ENCODE measurements at places on chromosomes 4 and X.

GRCh38 chr4:65670331-65671031, at the start of gene EPHA5:
Gene EPHA5 (minus strand): TSS chr4:65670489. CDS start chr4:65669742, 747 bp downstream.
- peak; percentile 78 for DNase-seq

DNA sequence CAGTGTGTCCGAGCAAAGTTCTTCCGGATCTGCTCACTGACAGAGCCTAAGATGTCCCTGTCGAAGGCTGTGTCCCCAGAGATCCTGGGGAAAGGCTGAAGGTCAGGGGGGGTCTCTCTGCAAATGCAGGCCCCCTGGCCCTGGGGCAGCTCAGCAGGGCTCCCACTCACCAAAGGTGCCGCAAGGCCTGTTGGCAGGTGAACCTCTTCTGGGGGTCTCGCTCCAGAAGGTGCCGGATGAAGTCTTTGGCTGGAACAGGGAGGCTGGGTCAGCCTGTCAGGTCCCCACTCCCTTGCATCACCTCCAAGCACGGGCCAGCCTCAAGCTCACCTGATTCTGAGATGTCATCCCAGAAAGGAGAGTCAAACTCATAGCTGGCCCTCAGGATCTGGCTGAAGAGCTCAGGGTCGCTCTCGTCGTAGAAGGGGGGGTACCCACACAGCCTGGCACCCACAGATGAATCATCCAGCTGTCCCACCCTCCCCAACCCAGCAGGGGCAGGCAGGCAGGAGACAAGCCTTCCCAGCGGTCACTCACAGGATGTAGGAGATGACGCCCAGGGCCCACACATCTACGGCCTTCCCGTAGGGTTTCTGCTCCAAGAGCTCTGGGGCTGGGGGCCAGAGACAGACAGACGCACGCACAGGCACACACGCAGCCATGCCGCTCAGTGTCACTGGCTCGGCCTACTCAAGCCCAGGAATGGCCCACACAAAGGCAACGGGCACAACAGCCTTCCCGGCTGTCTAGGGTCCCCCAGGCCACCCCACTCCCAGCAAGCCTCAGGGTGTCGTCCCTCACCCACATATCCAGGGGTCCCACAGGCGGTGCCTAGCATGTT, 2.6 kb downstream of the PNCK start:
- no peak for DNase-seq

DNA sequence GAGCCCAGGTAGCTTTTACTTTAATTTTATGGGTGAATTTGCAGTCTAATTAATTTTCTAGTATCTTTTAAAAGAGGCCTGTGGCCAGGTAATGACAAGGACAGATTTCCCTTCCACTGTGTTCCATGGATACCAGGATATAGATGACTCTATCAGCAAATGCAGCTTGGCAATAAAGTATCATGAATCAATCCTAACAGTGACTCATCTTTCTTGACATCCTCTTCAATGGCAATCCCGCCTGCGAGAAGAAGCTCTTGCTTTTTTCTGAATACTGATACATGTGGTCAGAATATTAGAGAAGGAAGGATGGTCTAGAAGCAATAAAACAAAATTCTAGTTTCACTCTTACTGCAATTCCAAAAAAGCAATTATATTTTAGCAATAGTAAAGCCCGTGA, 267.8 kb downstream of the DTHD1 start:
- DNase-seq: no peak

GRCh38 chrX:134369576-134369975, 90.4 kb upstream of the HPRT1 start:
- no peak for DNase-seq

- DNase-seq: no peak
Measured at GRCh38 chr4:74098427-74098994, 484 bp downstream of the CXCL2 start.

- no peak for DNase-seq
Measured at GRCh38 chr4:38815885-38816782, 11.5 kb upstream of the TLR1 start.

All from NCI-H524 (cell line).